ENCODE measurements at places on chromosomes 12 and 14.

GRCh38 chr14:32104308-32104707, 27.2 kb downstream of the ARHGAP5 start:
- no peak for DNase-seq

DNA sequence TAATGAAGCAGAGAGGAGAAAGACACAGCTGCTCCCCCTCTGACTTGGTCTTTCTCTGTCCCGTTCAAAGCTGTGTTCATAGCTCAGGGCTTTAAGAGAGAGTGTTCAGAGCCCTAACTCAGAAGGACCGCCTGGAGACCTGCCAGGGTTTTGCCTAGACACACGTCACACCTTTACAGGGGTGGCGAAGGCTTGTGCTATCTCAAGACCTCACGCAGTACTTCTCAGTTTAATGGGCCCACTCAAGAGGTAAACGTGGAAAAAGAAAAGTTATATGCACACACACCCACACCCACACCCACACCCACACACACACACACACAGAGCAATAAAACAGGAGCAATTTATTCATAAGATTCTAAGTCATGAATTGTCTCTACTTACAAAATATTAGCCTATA, 374.3 kb downstream of the C12orf75 start:
- no peak for DNase-seq

DNA sequence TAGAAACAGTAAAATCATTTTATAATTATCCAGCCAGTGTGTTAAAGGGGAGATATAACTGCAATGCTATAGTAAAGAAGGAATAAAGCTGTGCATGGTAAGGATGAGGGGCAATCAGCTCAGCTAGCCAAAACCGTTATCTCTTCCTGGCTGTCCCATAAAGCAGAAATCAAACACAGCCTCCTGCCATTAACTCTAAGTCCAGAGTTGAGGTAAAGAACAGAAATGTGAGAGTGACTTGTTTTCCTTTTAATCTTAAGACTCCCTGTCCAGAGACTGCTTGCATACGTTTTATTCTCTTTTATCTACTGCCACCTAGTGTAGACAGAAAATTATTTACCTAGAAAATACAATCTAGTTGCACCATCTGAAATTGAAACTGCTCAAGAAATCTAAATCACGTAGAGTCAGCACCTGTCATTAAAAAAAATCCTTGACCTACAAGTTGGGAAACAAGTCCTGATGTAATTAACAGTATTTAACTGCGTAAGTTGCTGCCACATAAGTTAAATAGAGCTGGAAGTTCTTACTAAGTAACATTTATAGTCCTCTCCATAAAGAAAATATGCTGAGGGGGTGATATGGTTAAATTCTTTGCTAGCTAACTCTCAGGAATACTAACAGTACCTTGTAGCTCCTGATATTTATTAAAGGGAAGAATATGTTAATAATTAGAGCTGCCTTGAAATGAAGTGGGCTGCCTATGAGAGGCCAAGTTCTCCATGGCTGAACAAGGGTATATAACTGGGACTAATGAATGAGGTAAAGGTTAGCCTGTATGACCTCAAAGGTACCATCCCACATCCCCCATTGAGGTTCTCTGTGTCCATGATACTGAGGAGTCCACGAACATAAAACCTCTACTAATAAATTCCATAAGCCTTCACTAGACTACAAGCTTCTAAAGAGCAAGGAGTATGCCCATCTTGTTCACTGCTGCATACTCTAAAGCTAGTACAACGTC, 62.7 kb downstream of the GALNT4 start:
- DNase-seq: no peak

DNA sequence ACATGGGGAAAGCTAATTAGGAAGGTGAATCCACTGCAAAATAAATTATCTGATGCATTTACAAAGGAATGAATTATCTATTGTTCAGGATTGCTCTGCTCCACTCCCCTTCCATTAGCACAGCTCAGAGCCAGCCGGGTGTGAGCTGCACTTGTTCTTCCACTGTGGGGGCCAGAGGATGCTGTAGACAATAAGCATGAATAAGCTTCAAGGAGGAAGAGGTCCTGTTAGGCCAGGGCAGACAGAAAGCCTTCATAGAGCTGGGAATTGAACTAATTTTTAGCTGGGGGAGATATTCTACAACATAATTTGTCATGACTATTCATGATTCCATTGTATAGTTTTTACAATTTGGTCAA, 137.6 kb upstream of the MAX start:
- DNase-seq: no peak

GRCh38 chr12:52444647-52445595, 7.0 kb downstream of the KRT6B start:
- DNase-seq: no peak

GRCh38 chr14:33475623-33476022, 475.3 kb downstream of the EGLN3 start:
- DNase-seq: peak; percentile 83

- DNase-seq: no peak
These were observed 24.4 kb downstream of the CYP46A1 start for GRCh38 chr14:99708449-99708848.

DNA sequence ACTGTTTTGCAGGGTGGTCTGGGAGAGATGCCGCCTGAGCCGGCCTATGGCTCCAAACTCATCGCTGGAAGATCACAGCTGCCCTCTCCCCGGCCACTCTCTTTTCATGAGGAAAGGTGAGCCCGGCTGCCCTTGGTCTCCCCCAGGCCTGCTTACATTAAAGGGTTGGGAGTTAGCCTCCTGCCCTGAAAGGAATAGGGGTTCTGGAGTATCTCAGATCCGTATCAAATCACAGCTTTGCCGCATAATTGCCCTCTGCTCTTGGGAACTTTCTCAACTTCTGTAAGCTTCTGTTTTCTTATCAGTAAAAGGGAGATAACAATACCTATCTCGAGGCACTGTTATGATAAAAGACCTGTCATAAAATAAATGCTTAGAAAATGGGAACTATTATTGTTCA, 17.6 kb downstream of the PHLDA1 start:
- DNase-seq: no peak

GRCh38 chr14:32074887-32075572, 2.1 kb upstream of the ARHGAP5 start:
- no peak for DNase-seq

DNA sequence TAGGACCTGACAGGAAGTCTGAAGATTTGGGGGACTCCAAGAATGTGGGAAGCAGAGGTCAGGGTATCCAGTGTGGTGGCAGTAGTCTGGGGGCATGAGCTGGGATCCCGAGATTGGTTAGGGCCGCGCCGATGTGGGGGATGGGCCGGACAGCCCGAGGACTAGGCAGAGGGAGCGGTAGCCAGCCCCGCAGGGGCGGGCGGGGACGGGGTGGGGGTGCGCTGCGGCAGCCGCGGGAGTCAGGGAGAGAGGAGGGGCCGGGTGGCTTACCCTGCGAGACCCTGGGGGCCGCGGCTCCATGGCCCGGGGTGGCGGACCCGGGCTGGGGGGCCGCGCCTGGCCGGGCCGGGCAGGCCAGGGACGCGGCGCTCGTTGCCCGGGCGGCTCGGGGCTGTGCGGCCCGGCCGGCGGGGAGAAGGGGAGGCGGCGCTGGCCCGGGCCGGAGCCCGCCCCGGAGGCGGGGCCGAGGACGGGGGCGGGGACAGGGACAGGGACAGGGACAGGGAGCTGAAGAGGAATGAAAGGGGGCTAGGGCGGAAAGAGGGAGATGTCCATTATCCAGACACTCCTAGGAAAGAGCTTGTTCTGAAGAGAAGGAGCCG, 5.6 kb downstream of the ZNF385A start:
- DNase-seq: no peak

GRCh38 chr12:76922866-76923265, 44.0 kb upstream of the CSRP2 start:
- DNase-seq: no peak

DNA sequence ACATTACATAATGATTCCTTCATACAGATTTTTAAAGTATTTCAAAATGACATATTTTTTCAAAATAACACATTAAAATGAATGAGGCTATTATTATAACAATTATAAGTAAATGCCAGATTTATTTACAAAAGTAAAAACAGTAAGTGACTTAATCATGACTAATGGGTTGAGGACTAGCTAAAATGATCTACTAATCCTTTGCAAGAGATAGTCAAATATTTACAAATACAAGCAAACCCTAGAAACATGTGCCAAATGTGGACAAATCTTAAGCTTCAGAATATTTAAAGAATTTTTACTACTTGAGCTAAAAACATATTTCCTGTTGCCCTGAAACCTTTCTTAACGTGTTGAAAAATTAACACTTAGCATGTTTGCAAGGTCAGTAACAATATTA, 74.8 kb downstream of the KIF21A start:
- no peak for DNase-seq

GRCh38 chr14:54653712-54654469, 87.0 kb downstream of the SAMD4A start:
- DNase-seq: no peak

- DNase-seq: no peak
These were observed 4.3 kb upstream of the PLEKHG7 start for GRCh38 chr12:92698474-92698873.

GRCh38 chr14:74569806-74570591, 42.0 kb downstream of the LTBP2 start:
- DNase-seq: no peak

GRCh38 chr14:89681086-89682018, 264.3 kb upstream of the FOXN3 start:
- DNase-seq: no peak

GRCh38 chr12:106001837-106002218, 136.9 kb downstream of the NUAK1 start:
- DNase-seq: no peak

GRCh38 chr12:103855896-103856657, 15.0 kb upstream of the NT5DC3 start:
- DNase-seq: no peak

GRCh38 chr14:85010186-85010585, 519.8 kb upstream of the FLRT2 start:
- DNase-seq: no peak

DNA sequence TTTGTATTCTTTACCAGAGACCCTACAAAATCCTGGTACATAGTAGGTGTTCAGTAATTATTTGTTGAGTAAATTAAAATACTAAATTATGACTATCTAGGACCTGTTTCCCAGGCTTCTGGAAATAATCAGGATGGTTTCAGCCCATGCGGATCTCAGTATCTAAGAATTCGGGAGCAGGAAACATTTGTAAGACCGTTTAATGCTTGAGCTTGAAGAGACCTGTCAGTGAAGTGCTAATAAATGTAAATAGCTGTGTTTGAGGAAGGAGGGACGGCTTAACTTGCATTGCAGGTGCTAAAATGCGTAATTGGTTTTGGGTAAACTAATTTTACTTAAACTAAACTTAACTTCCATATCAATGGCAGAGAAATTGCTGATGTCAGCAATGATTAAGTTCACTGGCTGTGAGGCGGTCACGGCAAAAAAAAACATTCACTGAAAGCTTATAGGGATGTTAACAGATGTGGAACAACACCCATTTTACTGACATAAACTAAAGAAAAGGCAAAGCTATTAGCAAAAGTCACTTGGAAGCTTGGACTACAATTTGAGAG, 28.6 kb upstream of the AEBP2 start:
- DNase-seq: no peak

DNA sequence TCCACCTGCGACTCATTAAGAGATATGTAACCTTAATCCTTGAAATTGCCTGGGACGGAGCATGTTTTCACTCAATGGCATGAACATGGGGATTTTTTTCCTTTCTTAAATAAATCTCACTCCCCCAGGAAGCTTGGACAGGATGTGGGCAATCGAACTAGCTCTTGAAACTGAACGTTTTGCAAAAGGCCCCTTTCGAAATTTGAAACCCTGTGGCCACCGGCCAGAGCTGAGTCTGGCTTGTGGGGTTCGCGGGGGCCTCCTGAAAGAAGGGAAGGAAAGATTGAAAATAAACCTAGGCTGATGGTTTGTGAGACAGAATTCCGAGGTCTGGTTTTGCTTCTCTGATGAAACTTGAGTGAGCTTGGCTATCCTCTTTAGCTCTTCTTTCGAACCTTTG, 101.4 kb upstream of the RTL1 start:
- no peak for DNase-seq

DNA sequence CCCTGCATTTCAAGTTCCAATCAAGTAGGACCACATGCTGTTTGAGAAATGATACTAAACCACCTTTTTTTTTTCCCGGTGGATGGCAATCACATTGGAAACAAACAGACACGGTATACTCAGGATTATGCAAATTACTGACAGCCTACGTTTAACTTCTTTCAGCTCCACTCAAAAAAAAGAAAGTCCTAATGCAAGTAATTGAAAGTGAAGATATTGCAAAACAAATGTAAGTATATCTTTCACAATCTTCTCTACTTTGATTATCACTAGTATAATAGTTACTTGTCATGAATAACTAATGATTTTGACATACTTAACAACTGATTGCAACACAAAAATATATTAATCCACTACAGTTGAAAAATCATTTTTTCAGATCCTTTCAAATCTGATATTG, 2.6 kb upstream of the OSBPL8 start:
- DNase-seq: no peak

DNA sequence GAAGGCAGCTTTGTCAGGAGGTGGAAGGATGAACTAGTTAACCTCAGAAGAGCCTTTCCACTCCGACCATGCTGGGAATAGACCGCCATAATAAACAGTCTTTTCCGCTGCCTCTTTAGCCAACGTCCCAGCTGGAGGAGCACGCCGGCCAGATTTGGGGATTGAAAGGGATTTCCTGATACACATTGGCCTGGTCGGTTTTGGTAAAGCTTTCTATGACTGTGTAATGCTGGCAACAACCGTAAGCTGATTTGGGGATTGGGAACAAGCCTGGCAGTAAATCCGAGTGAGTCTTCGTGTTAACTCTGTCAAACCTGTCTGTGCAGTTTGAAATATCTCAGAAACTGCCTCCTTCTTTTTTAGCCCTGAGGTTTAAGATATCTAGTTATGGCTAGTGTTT, 87.0 kb downstream of the DAD1 start:
- DNase-seq: no peak

- DNase-seq: no peak
These were observed 31.0 kb upstream of the GALNT9 start for GRCh38 chr12:132360410-132360809.

DNA sequence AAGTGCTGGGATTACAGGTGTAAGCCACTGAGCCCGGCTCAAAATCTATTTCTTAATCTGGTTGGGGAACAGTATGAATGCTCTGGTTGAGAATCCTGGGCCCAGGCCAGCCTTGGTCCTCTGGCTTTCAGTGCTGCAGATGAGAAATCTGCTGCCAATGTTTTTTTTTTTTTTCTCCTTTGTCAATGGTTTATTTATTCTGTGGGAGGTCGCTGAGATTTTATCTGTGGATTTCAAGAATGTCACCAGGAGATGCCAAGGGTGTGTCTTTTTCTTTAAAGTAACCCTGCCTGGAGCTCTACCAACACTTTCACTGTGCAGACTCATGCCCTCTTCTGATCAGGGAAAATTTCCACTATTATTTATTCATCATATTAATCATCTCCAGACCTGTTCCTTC, 3.6 kb downstream of the SLC25A29 start:
- DNase-seq: no peak
